Endothelial cell (in vitro differentiated cells): ENCODE measurements at places on chromosomes 6 and 20.

GRCh38 chr6:7615611-7616383, 25.8 kb downstream of the SNRNP48 start:
- peak; percentile 51 for DNase-seq

DNA sequence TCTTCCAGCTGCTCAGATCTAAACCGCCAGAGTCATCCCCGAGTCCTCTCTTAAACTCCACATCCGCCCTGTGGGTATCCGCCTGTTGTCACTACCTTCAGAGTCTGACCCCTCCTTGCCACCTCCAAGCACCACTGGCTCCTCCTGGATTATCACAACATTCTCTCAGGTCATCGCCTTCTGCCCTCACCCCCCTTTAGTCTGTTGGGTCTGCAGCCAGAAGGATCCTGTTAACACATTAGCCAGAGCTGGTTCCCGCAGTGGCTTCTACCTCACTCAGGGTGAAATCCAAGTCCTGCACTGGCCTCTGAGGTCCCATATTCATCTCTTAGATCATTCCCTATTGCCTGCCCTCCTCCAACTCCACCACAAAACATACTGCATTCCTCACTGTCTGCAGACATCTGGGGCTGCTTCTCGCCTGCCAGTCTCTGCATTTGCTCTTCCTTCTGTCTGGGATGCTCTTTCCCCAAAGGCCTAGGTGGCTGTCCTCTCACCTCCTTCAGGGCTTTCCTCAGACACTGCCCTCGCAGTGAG, 34.1 kb downstream of the TNXB start:
- DNase-seq, result no peak

- DNase-seq, result no peak
Observed at GRCh38 chr6:163087981-163088380, 326.5 kb upstream of the QKI start.

- DNase-seq, result no peak
Observed at GRCh38 chr6:41288030-41288753, 1.7 kb upstream of the TREM1 start.

DNA sequence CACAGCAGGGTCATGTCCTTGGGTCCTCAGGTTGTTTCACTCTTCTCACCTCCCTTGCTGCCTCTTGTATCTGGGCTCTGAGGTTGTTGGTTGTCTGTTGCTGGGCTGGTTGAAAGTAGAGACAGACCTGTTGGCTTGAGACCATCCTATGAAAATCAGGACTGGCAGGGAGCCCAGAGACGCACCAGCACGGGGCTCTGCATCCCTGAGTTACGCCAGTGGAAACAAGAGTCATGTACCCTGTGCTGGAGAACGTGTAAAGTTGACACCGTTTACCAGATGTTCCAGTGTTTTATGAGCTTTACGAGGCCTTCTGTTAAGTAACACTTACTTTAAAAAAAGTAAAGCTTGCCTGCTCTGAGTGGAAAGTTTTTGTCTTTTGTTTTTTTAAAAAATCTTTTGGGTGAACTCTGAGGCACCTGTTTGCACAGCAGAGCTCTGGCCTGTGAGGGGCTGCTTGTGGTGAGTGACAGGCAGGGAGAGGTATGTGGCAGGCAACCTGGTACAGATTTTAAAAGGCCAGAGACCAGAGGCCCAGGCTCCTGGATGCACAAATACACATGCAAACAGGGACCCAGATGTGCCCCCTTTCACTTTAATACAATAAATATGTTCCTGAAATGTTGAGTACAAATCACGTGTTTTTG, 260.0 kb upstream of the SUPT3H start:
- no peak for DNase-seq

- peak; percentile 35 for DNase-seq
Observed at GRCh38 chr6:33822575-33823395, 19.0 kb upstream of the MLN start.

DNA sequence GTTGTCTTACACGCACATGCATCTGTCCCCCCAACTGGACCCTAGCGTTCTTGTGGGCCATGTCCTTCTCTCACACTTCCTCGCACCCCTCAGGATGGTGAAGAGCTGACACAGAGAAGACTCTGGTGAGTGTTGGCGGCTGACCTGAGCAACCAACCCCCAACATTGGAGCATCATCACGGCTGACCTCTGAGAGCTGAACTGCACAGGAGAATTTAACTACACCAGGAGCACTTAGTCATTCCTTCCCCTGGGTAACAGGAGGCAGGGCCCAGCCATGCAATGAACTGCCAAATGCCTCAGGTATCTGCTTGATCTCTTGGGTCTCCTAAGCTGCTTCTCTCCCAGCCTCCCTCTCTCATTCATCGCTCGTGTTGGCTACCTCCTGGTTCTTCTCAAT, 88.5 kb downstream of the PSMG4 start:
- DNase-seq, result no peak

DNA sequence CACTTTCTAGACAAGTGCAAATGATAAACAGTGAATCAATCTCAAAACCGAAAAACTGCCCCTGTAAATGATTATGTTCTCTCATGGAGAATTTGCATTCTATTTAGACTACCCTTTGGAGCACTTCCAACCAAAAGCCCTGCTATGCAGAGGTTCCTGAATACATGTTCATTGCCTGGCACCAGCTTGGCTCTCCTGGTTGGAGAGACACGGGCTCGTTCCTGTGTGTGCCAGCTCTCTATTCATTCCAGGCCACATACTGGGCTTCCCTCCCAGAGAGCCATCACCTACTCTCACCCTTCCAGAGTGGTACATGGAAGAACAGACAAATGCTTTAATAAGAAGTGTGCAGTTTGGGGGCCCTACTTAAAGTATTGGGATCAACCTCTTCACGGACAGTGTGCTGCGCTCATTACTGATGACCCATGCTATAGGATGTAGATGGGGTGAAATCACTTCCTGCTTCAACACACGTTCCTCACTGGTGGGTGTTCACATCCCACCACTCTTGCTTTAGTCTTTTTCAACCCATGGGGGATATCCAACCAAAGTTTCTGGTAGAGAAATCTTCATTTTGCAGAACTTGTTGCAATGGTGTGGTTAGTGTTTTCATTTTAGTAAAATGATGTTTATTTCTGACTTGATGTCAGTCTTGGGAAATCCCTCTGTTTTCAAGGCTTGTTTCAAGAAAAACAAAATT, 38.5 kb upstream of the NAA20 start:
- DNase-seq, result no peak

- DNase-seq, result no peak
Observed at GRCh38 chr20:32564921-32565734, 20.0 kb downstream of the NOL4L start.

- no peak for DNase-seq
Observed at GRCh38 chr20:19256906-19257595, 44.6 kb downstream of the SLC24A3 start.

- no peak for DNase-seq
Observed at GRCh38 chr20:14956538-14956937, 619.1 kb upstream of the FLRT3 start.

GRCh38 chr6:56156643-56157042, 90.7 kb downstream of the COL21A1 start:
- DNase-seq, result no peak

DNA sequence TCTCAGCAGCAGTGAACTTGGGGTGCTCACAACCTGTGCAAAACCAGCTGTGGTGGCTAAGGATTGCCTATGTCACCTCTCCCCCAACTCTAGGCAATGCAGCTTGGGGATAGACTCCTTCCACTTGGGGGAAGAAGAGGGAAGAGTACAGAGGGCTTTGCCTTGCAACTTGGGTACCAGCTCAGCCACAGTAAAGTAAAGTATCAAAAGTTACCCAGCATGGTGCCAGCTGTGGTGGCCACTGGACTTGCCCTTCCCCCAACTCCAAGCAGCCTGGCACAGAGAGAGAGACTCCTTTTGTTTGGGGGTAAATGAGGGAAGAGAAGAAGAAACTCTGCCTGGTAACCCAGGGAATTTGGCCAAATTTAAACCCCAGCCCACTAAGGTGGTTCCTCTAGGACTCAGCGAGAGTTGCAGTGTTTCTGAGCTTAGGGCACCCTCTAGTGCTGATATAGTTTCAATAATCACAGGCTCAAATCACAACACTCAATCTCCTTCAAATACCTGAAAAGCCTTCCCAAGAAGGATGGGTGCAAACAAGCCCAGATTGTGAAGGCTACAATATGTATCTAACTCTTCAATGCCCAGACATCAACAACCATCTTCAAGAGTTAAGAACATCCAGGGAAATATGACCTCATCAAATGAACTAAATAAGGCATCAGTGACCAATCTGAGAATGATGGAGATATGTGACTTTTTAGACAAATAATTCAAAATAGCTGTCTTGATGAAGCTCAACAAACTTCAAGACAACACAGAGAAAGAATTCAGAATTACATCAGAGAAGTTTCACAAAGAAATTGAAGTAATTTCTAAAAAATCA, 7.6 kb upstream of the DEFB129 start:
- peak; percentile 17 for DNase-seq

- no peak for DNase-seq
Observed at GRCh38 chr20:60512443-60512842, 554.2 kb downstream of the CDH26 start.

DNA sequence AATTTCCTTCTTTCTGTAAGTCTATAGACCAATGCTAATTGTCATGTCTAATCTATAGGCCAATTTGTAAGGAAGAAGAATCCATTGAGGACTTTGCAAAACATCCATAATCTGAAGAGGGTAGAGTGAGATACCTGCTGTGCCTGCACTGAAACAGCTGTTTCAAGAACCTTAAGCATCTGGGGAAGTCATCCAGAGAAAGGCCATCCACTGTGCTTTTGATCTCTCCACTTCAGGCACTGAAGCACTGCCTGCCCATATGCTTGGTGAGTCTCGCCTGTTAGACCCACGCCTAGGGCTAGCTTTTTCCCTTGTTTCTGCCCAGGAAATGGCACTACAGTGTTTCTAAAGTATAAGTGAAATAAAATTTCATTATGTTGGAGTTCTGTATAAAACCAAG, 921.8 kb upstream of the EPHA7 start:
- no peak for DNase-seq

GRCh38 chr20:61203320-61203719, 48.7 kb upstream of the CDH4 start:
- DNase-seq, result no peak

DNA sequence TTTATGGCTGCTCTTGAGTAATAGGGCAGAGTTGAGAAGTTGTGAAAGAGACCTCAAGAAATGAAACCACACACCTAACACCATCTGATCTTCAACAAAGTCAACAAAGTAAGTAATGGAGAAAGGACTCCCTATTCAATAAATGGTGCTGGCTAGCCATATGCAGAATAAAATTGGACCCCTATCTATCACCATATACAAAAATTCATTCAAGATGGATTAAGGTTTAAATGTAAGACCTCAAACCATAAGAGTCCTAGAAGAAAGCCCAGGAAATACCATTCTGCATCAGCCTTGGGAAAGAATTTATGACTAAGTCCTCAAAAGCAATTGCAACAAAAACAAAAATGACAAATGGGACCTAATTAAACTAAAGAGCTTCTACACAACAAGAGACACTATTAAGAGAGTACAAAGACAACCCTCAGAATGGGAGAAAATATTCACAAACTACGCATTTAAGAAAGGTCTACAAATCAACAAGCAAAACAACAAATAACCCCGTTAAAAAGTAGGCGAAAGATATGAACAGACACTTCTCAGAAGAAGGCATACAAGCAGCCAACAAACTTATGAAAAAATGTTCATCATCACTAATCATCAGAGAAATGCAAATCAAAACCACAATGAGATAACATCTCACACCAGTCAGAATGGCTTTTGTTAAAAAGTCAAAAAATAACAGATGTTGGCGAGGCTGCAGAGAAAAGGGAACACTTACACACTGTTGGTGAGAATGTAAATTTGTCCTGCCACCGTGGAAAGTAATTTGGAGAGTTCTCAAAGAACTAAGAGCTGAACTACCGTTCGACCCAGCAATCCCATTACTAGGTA, 4.0 kb downstream of the MAP3K5 start:
- no peak for DNase-seq

DNA sequence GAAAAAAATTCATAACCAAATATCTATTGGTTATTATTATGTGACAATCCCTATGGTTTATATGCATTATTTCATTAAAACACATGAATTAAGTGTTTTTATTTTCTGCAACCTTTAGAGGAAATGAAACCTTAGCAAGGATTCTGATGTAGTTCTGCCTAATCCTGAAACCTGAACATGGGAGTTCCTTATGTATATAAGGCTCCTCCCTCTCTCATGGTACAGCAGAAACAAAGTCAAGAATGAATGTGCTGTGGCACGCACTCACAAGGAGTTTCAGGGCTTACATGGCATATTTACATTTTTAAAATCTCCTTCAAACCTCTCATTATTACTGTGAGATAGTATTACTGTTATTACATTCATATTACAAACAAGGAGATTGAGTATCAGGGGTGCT, 426.4 kb upstream of the CITED2 start:
- no peak for DNase-seq

- no peak for DNase-seq
Observed at GRCh38 chr6:4611429-4612129, 164.6 kb upstream of the CDYL start.

- no peak for DNase-seq
Observed at GRCh38 chr20:57062241-57062640, 204.2 kb downstream of the BMP7 start.

DNA sequence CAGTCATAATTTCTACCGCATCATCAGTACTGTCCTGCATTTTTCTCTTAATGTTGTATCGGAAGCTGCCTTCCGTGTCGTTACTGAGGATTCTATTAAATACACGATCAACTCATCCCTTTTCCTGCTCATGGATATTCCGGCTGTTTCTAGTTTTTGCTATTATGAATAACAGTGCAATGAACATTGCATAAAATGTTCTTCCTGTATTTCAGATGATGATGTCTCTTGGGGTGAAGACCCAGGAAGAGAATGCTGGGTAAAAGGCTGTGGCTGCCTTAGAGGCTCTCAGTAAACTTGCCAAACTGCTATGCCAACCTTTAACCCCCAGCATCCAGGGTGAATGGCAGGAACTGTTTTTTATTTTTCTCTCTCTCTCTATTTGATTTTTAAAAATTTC, 24.1 kb upstream of the EPB41L1 start:
- DNase-seq, result no peak

DNA sequence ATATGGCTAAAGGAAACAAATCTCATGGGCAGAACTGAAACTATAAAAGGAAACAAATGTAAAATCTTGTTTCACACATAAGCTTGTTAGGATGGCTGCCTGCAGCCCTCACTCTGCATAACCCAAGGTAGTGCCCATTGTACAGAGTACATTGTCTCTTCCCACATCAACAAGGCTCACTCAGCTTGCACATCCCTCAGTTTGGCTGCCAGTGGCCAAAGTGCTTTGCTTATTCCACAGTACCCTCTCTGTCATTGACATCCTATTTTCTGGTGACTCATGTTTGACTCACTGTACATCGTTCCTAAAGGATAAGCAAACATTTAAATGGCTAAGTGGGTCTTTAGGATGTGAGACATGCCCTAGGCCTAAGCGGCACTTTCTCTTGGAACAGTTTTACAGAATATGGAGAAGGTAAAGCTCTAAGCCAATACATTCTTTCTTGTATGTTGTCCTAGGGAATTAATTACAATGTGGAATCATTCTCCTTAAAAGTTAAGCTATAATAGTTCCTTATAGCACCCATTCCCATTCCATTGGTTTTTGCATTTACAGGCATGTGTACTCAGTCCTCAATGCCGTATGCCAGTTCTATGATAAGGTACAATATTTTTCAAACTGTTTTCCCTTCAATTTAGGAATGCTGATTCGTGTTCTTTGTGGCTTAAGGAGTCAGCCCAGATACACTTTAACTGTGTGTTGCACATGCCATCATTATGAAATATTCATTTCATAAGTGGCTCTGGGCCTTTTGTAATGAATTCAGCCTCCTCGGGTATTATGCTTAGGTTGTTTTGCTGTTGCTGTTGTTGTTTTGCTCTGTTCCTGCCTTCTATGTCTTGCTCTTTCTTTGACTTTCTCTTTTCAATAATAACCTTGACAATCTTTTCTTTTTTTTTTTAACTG, 5.5 kb downstream of the ANKEF1 start:
- no peak for DNase-seq

- no peak for DNase-seq
Observed at GRCh38 chr6:137882225-137882961, 15.3 kb downstream of the TNFAIP3 start.
